ENCODE measurements at places on chromosomes 3 and 15.

- no peak for DNase-seq
Measured at GRCh38 chr3:23835802-23836201, 30.0 kb downstream of the UBE2E1 start.

- DNase-seq = peak; percentile 55
Measured at GRCh38 chr3:194900854-194901522, 215.3 kb downstream of the FAM43A start.

- no peak for DNase-seq
Measured at GRCh38 chr15:48595981-48596380, 49.5 kb downstream of the FBN1 start.

DNA sequence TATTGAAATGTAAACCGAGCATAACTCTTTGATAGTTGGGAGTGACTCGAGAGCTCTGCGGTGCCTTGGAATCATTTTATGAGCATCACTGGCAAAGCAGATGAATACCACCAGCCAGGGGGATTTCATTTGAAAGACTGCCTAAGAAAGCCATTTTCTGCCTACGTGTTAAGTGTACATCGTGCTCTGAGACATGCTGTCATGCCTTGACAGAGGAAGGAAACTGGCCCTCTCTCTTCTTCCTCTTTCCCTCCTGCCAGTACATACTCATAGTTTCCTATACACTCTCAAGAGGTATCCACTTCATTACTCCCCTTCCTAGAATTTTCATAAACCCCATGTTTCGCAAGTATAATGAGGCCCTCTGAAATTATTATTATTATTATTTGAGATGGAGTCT is 8.8 kb downstream of the BCL2A1 start:
- peak; percentile 88 for DNase-seq

GRCh38 chr15:41490355-41490754 is 3.3 kb upstream of the ITPKA start:
- DNase-seq = peak; percentile 96

DNA sequence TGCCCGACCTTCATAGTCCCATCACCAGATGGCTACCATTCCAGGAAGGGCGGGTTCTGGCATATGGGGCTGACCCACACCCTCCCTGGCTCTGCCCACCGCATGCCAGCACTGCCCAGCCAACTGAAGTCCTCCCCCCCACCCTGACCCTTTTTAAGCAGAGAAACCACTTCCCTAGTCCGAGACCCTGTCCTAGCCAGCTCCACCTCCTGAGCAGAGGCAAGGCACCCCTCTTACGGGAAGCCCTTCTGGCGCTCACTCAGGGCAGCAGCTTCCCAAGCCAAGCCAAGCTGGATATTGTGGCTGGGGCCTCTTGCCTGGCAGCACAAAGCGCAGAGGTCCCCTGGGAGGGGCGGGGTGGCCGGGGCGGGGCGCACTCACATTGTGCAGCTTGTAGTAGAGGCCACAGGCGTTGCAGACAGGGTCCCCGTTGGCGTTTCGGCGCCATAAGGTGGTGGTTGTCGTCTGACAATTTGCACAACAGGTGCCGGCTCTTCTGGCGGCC is 11.5 kb downstream of the GATA2 start:
- no peak for DNase-seq

DNA sequence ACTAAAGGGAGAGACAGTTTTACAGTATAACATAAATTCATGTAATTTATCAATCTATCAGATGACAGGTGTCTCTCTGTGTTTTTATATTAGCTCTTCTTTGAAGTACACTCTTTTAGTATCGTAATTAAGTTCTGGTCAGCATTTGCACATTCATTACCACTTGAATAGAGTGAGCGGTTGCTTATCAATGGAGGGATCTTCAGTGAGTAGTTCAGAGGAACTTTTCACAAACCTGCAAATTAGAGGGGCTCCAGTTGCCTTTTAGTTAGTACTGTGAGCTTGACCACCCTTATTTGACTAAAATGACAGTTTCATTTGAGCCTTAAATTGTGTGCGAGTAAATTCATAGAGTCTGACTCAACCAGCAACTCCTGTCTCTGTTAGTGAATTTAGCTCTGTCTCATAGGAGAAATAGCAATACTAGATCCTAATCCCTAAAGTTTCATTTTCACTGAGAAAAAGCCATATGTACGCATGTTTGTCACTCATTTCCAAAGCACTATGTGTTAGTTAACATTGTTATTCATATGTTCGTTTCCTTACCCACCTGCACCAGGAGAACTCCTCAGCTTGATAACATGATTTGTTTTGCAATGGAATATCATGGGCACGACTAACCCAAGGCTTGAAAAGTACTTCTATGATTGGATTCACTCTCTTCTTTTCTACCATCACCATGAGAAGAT is 57.5 kb upstream of the ZBED2 start:
- no peak for DNase-seq

DNA sequence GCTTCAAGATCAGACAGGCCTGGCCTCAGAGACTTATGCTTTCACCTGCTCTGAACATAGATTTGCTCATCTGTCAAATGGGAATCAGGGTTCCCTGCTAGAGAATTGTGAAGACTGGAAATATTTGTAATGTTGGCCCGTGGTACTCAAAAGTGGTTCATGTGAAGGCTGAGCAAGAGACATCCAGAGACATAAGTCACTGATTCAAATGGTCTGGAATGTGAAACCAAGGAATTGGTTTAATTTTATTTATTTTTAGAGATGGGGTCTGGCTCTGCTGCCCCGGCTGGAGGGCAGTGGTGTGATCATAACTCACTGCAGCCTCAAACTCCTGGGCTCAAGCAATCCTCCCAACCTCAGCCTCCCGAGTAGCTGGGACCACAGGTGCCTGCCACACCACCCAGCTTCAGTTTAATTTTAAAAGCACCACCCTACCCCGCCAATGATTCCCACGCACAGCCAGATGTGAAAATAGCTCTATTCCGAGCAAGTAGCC is 60.1 kb downstream of the DAPK2 start:
- DNase-seq = no peak
